ENCODE measurements at places on chromosomes 3 and 15.

DNA sequence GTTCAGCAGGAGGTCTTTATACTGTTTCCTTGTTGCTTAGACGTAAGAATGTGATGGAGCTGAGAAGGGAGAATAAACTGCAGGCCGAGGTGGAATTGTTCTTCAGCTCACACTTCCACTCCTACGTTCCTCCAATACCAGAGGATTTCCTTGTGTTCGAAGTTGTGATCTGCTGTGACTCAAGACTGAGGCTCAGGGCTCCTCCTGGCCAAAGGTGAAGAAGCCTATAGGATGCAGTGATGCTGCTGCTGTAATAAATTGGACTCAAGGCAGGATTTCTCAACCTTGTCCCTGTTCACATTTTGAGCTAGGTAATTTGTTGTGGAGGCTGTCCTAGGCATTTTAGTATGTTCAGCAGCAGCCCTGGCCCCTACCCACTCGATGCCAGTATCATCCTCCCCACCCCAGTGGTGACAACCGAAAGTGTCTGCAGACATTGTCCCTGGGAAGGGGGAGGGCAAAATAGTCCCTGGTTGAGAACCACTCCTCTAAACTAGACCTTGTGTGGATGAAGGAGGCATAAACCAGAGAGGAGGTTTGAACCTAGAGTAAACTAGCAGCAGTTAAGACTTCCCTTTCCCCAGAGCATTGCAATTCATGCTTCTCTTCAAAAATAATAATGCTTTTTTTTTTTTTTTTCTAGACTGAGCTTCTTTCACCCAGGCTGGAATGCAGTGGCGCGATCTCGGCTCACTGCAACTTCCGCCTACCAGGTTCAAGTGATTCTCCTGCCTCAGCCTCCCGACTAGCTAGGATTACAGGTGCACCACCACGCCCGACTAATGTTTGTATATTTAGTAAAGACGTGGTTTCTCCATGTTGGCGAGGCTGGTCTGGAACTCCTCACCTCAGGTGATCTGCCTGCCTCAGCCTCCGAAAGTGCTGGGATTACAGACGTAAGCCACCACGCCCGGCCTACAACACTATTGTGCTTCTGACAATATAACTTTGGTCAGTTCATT lies 11.1 kb downstream of the RAP2B start:
- no peak for DNase-seq

- no peak for DNase-seq
These were observed 1.3 kb downstream of the FAM43A start for GRCh38 chr3:194686816-194687637.

- DNase-seq, result no peak
These were observed 80.1 kb upstream of the ARL6 start for GRCh38 chr3:97684490-97684889.

DNA sequence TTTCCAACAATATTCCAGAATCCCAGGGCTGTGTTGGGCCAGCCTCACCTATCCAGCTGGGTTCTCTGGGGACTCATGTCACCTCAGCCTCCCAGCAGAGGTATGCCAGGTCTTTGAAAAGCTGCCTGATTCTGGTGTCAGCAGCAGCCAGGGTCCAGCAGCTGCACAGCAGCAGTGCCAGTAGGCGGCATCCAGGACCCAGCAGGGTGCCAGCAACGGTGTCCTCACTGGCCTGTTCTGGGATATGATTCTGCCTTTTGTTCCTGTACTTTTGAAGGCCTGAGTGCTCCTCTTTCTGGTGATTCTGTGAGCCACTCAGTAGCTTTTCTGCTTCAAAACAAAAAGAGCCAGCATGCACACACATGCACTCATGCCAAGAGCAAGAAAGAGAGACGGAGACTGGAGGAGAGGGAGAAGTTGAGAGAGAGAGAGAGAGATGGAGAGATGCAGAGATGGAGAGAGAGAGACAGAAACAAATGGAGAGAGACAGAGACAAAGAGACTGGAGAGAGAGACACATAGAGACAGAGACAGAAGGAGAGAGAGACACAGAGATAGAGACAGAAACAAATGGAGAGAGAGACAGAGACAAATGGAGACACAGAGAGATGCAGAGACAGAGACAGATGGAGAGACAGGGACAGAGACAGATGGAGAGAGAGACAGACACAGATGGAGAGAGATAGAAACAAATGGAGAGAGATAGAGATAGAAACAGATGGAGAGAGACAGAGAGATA lies 205.7 kb downstream of the UACA start:
- no peak for DNase-seq

DNA sequence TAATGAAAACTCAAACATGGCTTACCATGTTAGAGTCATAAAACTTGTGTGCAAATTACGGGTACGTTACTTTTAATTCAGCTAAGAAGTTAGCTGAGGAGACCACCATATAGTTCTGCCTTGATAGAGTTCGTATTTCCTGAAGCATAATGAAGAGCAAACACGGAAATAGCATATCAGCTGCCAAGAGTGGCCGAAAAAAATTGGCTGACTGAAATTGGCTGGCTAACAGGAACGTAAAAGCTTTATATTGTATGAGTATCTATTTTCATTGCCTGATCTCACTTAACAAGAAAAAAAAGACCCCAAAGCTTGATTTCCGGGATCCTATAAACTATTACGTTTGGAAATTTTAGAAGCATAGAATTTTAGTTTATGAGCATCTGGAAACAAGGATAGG lies 1222.9 kb downstream of the ZPLD1 start:
- DNase-seq, result no peak

GRCh38 chr3:66922058-66922457 lies 76.0 kb upstream of the KBTBD8 start:
- no peak for DNase-seq

- no peak for DNase-seq
These were observed 32.5 kb downstream of the TPRG1 start for GRCh38 chr3:189204167-189204866.

- no peak for DNase-seq
These were observed 159.5 kb upstream of the LPP start for GRCh38 chr3:187994221-187995042.

GRCh38 chr3:55159016-55159415 lies 231.2 kb upstream of the LRTM1 start:
- no peak for DNase-seq

DNA sequence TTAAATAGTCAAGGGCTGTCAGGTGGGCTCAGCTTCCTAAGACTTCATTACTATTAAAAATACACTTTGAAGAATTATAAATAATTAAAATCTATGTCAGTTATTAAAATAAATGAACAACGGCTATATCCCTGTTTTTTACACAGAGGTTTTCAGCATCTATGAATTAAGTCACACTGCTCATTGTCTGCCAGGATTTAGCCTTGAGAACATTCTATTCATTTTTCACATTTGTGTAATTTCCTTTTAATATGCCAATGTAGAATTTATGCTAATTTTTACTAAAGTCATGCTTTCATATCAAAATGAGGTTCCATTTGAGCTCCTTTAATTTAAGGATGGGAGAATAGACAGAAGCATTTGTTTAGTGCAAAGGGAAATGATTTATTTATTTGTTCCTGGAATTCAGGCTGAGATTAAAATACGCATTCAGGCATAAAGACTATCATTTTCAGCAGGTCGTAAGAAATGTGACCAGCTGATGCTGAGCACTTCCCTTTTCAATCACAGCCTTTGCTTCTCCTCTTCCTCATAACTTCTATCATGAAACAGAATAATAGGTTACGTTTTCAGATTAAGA lies 345.1 kb downstream of the MFSD1 start:
- no peak for DNase-seq

DNA sequence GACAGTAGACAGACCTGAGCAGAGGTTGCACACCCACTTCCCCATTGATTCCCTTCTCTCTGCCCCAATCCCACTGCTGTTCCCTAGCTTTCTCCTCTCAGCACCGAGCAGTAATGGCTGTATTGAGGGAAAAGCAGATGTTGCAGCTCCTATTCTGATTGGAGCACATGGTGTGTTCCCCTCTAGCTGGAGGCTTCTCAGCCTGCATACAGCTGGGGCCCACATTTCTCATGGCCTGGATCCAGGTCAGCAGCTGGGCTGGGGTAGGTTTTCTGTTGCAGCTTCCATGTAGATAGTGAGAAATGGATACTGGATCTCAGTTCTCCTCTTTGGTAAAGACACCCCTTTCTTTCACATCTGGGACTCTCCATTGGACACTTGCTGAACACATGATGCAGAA lies 50.1 kb downstream of the RYR3 start:
- no peak for DNase-seq

- DNase-seq, result no peak
These were observed 128.3 kb upstream of the ARHGEF3 start for GRCh38 chr3:56929809-56930615.

DNA sequence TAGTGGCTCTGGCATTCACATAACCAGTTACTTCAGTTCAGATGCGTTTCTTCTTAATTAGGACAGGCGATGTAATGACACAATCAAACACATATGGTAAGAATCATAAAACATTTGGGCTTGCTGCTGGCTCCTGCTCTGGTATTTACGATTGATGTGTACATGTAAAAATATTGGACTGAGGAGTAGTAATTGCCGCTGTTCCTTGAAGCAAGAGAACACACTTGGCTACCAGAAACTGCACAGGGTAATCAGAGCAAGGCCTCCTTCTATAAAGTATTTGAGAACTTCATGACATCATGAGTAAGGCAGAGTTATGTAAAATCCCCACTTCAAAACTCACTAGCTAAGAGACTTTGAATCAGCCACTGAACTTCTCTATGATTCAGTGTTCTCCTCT lies 158.1 kb downstream of the SSR3 start:
- DNase-seq, result no peak

GRCh38 chr3:36317915-36318314 lies 62.4 kb upstream of the STAC start:
- DNase-seq, result no peak

DNA sequence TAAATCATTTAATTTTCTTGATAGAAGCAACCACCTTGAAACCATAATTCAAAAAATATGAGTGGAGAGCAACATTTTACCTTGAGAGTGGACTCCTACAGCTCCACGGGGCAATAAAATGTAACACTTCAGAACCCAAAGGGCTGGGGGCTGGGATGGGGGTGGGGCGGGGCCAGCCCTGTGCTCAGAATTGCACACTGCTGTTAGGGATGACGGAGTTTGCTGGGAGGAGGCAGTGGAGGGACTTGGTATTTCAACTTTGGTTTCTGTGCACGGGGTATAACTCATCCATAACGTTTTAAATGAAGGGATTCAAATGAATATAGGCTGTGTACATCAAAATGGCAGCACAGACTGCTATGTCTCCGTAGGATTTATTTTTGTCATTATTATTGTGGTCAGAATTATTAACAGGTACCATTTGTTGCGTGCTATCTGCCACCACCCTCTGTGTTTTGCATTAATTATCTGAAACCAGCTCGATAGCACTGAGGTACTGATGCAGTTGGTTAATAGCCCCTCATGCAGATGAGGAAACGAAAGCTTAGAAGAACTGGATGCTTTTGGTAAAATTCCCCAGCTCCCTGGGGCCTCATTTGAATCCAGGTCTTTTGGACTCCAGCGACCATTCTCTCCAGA lies 29.4 kb upstream of the WNT5A start:
- no peak for DNase-seq

DNA sequence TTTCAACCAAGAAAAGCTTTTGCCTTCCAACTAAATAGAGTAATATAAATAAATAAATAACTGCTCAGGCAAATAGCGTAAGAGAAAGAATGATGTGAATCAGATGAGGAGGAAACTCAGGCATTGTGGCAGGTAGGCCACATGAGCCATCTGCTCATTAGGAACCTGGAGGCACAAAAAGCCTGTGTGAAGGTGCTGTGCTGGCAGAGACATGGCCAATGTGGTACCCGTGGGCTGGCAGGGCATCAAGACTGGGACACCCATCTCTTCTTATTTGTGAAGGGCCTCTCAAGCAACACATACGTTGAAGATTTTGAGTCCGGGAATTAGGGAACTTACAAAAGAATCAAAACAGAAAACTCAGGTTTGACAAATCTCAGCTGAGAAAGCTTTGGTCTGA lies 9.5 kb downstream of the ANKRD34C start:
- DNase-seq, result no peak

DNA sequence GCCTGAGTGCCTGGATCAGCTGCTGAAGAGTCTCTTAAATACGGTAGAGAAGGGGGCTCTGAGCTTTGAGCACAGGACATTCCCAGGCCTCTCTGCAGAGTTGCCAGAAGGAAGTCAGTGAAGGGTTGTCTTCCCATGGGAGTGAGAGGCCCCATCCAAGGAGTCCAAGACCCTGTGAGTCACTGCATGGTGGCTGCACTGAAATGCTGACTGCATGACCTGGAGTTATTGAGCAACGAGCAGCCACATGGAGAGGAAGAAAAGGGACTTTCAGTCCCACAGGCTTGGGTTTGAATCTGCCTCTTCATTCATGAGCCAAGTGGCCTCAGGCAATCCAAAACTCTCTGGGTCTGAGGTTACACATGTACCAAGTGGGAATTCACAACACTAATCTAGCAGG lies 69.6 kb upstream of the RASGRF1 start:
- DNase-seq, result no peak

DNA sequence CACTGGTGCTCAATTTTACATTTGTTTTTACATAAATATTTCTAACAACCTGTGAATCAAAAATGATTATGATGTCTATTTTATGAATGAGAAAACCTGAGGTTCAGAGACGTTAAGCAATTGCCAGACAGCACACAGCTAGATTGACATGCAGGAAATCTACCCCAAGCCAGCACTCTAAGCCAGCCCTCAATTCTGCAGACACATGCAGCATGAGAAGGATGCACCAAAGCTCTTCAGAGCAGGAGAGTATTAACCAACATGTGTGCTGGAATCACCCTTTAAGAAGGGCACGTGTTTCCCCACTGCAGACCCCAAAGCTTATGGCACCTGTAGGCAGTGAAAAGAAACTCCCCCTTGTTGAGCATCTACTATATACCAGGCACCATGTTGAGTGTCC lies 126.1 kb upstream of the ARHGEF3 start:
- no peak for DNase-seq

GRCh38 chr15:40142428-40142827 lies 18.4 kb upstream of the BUB1B start:
- no peak for DNase-seq

GRCh38 chr15:63243101-63243500 lies 34.3 kb upstream of the APH1B start:
- no peak for DNase-seq

GRCh38 chr3:14481646-14482036 lies 58.5 kb downstream of the GRIP2 start:
- no peak for DNase-seq

DNA sequence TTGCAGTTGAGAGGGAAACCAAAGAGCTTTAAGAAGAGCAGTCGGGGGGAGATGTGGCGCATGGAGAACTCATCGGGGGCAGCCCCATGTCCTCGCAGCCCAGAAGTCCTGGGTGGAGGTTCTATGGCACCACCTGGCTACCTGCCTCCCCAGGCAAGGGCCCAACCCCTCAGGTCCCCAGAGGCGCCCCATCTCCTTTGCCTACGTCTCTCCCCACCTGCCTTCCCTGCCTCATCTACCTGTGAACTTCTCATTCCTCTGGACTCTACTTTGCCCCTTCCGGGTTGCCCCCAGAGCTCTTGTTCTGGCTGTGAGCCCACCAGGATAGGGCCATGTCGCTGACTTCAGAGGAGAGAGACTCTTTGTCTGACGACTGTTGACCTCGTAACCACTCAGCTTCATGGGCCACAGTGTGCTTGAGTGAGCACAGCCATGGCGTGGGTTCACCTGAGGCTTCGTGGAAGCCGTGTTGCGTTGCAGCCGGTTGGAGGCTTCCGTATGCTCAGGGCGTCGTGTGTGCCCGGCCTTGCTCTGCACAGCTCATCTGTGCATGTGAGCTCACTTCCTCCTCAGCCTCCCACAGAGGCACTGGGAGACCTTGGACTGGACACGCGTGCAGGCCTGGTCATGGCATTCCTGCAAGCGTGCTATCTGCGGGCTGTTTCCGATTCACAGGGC lies 13.4 kb downstream of the APBA2 start:
- no peak for DNase-seq

GRCh38 chr3:129130291-129130813 lies 8.7 kb upstream of the RAB43 start:
- no peak for DNase-seq
